ENCODE measurements at places on chromosomes 1 and 21.

DNA sequence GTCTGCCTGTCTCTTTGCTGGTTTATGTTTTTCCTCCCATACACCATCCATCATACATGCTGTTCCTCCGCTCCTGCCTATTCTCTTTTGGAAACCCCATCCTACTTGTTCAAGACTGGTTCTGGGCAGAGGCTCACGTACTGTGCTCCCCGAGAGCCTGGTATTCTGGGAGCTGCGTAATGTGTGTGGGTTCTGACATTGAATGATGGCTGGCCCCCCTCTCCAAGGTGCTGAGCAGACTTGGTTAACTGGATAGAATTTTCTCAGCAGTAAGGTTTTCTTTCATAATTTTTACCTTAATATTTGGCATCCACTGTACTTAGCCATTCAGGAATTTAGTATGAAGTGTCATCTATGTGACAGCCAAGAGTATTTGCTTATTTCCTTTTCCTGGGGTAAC, 26.6 kb downstream of the COQ8A start:
- DNase-seq: no peak

- no peak for DNase-seq
Observed at GRCh38 chr1:28343405-28343804, 14.6 kb downstream of the MED18 start.

- no peak for DNase-seq
Observed at GRCh38 chr1:119081267-119081666, 59.2 kb downstream of the WARS2 start.

GRCh38 chr1:75274920-75275506, 140.8 kb downstream of the LHX8 start:
- no peak for DNase-seq

DNA sequence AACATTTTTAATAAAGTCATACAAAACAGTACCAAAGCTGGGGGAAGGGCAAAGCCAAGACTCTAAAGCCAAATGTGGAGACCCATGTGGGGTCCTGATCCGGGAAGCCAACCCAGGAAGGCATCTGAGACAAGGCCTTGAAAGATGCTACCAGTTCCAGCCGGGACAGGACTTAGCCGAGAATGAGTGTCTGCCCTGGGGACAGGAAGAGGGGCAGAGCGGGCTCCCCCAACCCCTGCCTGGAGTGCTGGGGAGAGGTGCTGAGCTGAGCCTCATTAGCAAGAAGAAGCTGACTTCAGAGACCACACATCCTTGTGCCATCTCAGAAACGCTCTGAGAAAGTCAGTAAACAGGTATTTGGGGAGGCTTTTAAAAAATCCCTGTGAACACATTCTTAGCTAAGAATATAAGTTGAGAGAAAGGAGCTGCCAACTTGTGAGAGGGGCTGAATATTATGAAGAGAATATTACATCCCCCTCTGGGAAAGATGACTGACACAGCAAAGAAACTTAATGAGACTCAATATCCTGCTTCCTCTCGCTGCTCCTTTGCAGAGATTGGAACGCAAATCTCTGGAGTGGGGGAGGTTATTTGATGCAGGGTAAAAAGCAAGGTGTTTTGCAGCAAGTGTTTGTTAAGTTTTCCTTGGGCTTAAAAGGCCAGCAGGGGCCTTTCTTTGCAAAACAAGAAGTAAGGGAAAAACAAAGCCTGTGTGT, 103.3 kb upstream of the KCND3 start:
- no peak for DNase-seq

DNA sequence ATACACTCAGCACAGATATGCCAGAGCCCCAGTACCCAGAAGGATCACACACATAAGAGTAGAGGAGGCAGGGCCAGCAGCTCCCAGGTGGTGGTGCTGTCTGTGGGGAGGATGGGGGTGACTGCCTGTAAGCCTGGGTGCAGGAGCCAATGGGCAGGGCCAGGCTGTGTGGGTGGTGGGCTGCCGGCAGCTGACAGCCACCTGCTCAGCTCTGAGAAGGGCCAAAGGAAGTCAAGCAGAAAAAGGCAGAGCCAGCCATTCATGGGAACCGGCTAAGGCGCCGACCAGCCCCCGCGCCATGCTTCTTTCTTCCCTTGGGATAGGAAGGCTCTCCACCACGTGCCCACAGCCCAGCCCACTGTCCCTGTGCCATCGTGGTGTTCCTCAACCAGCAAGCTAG, 14.1 kb downstream of the PIK3C2B start:
- DNase-seq: peak; percentile 54

GRCh38 chr1:1406821-1407635, at the start of gene MRPL20:
MRPL20 (minus strand) TSS chr1:1407293; CDS start chr1:1407217, 76 bp downstream.
- peak; percentile 87 for DNase-seq

GRCh38 chr21:29155933-29156260, 25.5 kb downstream of the MAP3K7CL start:
- DNase-seq: no peak

GRCh38 chr1:15304708-15305467, 57.9 kb downstream of the FHAD1 start:
- DNase-seq: no peak
